BJ (cell line): ENCODE measurements at places on chromosomes 7 and 10.

DNA sequence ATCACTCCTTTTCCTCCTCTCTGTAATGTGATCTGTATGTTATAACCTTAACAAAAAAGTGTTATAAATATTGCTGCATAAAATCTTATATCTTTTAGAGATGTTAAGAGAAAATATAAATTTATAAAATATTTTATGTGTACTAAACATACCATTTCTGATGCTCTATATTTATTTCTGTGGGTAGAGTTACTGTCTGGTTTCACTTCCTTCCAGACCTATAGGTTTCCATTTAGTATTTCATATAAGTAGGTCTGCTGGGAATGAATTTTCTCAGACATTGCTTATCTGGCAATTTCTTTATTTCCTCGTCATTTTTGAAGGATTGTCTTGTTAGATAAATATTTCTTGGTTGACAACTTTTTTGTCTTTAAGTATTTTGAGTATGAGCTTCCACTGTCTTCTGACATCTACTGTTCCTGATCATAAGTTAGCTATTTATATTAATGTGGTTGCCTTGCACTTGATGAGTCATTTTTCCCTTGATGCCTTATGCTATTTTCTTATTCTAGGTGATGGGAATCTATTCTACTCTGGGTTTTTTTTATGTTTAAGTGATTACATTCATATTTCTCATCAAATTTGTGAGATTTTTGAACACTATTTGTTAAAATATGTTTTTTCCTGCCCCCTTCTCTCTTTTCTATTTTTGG, 11.2 kb upstream of the THSD7A start:
- DNase-seq = no peak

GRCh38 chr7:138980563-138981291, 462 bp downstream of the KIAA1549 start:
- no peak for DNase-seq

DNA sequence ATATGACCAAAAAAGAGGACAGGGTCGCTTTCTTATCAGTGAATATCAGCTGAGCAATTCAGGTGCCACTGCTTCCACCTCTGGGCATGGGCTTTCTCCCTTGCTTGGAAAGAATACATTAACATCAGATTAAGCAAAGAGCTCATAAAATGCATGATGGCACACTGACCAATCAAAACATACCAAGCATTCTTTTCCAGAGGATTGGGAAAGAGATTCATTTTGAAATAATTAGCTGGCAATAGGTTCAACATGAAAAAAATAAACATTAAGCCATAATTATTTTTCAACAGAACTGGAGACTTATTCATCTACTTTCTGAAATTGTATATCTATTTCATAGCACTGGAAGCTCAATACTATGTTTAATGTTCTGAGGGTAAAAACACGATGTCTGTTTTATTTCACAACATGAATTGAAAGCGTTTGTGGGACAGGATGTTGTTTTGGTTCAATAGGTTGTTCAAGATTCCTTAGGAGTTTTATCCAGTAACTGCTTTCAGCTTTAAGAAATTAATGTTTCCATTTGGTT, 53.2 kb downstream of the TFAM start:
- DNase-seq = peak; percentile 64

- DNase-seq = no peak
Measured at GRCh38 chr7:100613412-100614175, 1.3 kb downstream of the MOSPD3 start.

- no peak for DNase-seq
Measured at GRCh38 chr7:1884583-1885350, 214.7 kb downstream of the ELFN1 start.

DNA sequence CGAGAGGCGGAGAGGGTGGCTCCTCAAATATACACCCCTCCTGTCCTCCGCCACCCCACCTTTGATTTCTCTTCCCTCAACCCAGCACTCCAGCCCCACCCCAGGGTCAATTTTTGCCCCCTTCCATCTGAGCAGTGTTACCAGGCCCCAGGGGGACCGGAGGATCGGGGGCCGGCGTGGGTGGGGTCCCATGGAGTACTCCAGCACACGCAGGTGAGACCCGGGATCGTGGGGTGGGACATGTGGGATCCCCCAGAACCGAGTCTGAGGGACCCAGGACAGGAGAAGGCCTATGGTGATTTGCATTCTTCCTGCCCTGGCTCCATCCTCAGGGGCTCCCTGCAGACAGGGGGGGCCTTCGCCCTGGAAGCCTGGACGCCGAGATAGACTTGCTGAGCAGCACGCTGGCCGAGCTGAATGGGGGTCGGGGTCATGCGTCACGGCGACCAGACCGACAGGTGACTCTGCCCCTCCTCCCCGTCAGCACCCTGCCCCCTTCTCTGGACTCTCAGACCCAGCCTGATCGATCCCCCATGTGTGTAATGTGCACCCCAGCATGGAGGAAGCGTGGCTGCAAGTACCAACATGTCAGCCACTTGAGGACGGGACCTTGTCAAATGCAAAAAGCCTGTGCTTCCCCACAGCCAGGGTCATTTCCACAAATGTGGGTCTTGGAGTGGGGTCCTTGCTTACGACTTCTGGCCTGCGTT, 744 bp downstream of the TRIP6 start:
- no peak for DNase-seq

DNA sequence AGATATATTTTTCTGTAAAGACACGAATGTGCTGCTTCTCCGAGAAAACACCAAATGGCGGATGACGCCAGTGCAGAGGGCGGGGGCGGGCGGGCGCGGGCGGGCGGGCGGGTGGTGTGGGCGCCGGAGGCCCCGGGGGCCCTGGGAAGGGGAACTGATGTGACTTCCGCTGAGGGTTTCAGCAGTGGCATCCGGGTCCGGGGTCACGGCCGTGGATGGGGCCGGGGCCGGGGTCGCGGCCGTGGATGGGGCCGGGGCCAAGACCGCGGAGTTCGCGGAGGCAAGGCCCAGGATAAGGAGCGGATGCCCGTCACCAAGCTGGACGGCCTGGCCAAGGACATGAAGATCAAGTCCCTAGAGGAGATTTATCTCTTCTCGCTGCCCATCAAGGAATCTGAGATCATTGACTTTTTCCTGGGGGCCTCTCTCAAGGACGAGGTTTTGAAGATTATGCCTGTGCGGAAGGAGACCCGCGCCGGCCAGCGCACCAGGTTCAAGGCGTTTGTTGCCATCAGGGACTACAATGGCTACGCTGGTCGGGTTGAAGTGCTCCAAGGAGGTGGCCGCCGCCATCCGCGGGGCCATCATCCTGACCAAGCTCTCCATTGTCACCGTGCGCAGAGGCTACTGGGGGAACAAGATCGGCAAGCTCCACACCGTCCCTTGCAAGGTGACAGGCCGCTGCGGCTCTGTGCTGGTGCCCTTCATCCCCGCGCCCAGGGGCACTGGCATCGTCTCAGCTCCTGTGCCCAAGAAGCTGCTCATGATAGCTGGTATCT, 20.3 kb upstream of the IGF2BP3 start:
- DNase-seq = no peak

- DNase-seq = no peak
Measured at GRCh38 chr10:130621231-130621775, 485.1 kb downstream of the GLRX3 start.

GRCh38 chr10:71042216-71042615, 153.9 kb upstream of the PCBD1 start:
- no peak for DNase-seq

DNA sequence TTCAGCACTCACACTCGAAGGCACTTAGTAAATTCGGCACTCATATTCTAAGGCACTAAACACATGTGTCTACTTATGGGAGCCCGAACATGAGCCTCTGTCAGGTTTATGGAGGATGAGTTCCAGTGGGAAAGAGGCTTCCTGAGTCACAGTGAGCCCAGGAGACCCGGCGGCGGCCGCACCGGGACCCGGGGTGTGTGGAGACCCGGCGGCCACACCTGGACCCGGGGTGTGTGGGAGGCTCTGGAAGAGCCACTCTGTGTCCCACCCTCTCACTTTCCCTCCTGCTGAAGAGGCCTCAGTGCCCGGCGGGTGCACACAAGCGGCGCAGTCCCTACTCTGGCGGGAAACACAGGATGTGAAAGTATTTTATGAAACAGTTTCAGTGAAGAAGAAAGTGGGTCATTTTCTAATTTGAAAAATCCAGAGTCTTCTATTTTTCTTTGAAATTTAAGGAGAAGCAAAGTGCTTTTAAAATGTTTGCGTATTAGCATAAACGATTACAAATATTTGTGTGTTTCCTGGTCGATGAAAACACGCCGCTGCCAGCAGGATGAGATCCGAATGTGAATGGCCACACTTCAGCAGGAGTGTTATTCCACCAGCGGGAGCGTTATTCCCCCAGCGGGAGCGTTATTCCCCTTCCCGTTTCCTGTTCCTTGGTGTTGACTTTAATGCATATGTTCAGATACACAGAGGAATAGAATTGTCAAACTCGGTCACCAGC, 625.1 kb downstream of the DNAJB6 start:
- no peak for DNase-seq

GRCh38 chr10:76071653-76072365, 640.4 kb downstream of the LRMDA start:
- DNase-seq = peak; percentile 48

- no peak for DNase-seq
Measured at GRCh38 chr10:102068216-102068615, 3.1 kb downstream of the HPS6 start.

GRCh38 chr7:132137681-132138080, 438.6 kb downstream of the PLXNA4 start:
- no peak for DNase-seq

- no peak for DNase-seq
Measured at GRCh38 chr7:150955519-150956394, 22.4 kb downstream of the KCNH2 start.

GRCh38 chr7:29563590-29564495, at the start of gene PRR15:
Gene PRR15 (plus strand): TSS chr7:29563835. CDS start chr7:29566330, 2,495 bp downstream.
- no peak for DNase-seq

GRCh38 chr7:138941545-138941944, 39.6 kb downstream of the KIAA1549 start:
- DNase-seq = no peak

- peak; percentile 96 for DNase-seq
Measured at GRCh38 chr7:130904031-130904757, 170.2 kb upstream of the KLF14 start.

GRCh38 chr7:433558-433957, 86.1 kb downstream of the PDGFA start:
- no peak for DNase-seq

GRCh38 chr10:62691336-62691735, 113.2 kb upstream of the ADO start:
- no peak for DNase-seq

- DNase-seq = no peak
Measured at GRCh38 chr10:122130474-122131110, 140.5 kb upstream of the BTBD16 start.

DNA sequence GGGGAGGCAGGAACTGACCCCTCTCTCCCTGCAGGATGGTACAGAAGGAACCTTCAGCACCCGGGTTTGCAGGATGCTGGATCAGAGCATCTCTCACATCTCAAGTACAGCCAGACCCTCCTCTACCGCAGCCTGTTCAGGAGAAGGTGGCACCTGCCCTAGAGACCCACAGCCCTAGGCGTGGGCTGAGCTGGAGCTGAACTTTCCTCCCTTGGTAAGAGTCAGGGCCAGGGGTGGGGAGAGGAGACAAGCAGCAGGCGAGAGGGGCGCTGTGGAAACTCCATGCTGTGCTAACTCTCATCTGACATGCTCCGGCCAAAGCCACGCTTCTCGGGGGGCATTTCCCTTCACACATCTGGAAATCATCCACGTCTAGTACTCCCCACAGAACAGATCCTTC, 154.4 kb downstream of the DIP2C start:
- no peak for DNase-seq

- DNase-seq = no peak
Measured at GRCh38 chr7:136399385-136399784, 422.2 kb upstream of the MTPN start.

GRCh38 chr10:126476246-126476645, 88.0 kb upstream of the ADAM12 start:
- DNase-seq = no peak

GRCh38 chr7:154672659-154673415, 330.1 kb downstream of the PAXIP1 start:
- no peak for DNase-seq

DNA sequence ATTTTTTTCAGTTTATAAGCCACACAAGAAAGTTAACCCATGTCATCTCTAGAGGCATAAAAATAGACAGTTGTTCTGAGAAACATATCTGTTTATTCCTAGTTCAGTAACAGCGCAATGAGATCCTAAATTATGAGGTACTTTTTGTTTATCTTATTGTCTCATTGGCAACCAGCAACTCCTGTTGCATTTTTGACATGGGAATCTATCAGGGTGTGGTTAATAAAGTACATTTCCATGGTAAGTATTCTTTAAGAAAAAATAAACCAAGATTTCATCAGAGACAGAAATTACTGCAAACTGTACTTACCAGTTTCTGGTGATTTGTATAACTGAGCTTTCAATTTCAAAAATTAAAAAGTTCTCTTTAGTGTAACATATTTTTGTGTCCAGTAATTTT, 9.0 kb downstream of the FAS start:
- DNase-seq = peak; percentile 24

GRCh38 chr7:1575809-1576208, 6.0 kb upstream of the PSMG3 start:
- DNase-seq = no peak

GRCh38 chr7:82021036-82021435, 251.2 kb upstream of the HGF start:
- DNase-seq = no peak

DNA sequence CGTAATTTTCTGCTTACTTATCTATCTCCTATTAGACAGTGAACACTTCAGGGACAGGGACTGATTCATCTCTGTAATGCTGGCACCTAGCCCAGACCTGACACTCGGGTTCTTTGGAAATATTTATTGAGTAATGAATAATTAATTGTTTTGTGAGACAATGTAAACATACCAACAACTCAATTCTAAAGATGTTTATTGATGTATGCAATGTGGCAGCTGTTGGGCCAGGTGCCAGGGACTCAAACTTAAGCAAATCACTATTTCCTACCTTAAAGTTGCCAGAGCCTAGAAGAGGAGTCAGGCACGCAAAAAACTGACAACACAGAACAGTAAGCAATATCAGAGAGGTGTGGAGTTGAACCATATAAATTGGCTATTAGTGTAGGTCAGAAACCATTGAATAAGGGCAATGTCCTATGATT, 63.6 kb upstream of the BMPER start:
- no peak for DNase-seq

- no peak for DNase-seq
Measured at GRCh38 chr7:31761646-31762045, 74.6 kb downstream of the PPP1R17 start.

- DNase-seq = no peak
Measured at GRCh38 chr10:58311026-58311425, 23.8 kb upstream of the UBE2D1 start.
